ENCODE measurements at places on chromosomes 11 and 22.
A peak's percentile ranks its signal among the peaks of the same experiment; 100 is the strongest.

- DNase-seq: peak; percentile 28
Observed at GRCh38 chr11:35305670-35306382, 113.5 kb downstream of the SLC1A2 start.

- DNase-seq: no peak
Observed at GRCh38 chr22:25509374-25509791, 55.1 kb upstream of the GRK3 start.

DNA sequence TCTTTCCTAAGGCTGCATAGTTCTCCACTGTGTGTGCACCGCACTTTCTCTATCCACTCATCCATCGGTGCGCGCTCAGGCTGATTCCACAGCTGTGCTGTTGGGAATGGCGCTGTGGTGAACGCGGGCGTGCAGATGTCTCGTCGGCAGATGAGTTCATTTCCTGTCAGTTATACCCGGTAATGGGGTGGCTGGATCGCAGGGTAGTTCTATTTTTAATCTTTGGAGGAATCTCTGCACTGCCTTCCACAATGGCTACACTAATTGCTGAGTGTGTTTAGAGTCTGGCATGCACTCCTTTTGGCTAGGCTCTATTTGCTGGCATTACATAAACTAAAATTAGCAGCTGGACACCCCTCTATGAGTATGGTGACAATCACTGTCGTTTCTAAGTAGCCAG, 27.9 kb upstream of the KRTAP5-7 start:
- no peak for DNase-seq

DNA sequence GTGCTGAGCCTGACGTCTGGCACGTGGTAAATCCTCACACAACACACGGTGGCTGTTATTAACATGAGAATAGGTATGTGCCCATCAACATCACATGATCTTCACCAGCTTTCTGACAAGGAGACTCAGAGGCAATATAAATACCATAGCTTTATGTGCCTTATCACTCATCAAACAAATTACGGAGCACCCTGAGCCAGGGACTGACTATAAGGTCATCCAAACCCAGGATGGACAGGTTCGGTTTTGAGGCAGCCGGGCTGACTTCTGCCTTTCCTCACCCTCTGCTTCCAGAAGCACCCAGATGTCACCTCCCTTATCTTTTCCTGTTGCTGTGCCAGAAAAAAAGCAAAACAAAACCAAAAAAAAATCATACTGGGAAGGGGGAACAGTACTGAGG, 5.7 kb upstream of the PLAAT3 start:
- no peak for DNase-seq

GRCh38 chr22:39350757-39351688, 1.2 kb downstream of the SYNGR1 start:
- no peak for DNase-seq

DNA sequence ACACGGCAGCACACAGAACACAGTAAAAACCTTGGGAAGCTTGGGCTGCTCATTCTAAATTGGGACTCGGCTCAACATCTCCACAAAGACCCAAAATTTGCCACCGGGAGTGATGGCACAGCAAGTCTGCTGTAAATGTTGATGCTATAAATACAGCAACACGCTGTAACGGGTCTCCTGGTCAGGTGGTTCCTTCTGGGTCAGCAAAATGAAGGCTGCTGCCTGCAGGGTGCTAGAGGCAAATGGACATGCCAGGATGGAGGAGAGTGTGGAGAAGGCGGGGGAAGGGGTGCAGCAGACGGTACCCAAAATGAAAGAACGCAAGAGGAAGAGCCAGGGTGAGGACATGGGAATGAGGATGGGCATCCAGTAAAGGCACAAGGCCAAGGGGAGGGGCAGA, 30.4 kb downstream of the MAFF start:
- no peak for DNase-seq

DNA sequence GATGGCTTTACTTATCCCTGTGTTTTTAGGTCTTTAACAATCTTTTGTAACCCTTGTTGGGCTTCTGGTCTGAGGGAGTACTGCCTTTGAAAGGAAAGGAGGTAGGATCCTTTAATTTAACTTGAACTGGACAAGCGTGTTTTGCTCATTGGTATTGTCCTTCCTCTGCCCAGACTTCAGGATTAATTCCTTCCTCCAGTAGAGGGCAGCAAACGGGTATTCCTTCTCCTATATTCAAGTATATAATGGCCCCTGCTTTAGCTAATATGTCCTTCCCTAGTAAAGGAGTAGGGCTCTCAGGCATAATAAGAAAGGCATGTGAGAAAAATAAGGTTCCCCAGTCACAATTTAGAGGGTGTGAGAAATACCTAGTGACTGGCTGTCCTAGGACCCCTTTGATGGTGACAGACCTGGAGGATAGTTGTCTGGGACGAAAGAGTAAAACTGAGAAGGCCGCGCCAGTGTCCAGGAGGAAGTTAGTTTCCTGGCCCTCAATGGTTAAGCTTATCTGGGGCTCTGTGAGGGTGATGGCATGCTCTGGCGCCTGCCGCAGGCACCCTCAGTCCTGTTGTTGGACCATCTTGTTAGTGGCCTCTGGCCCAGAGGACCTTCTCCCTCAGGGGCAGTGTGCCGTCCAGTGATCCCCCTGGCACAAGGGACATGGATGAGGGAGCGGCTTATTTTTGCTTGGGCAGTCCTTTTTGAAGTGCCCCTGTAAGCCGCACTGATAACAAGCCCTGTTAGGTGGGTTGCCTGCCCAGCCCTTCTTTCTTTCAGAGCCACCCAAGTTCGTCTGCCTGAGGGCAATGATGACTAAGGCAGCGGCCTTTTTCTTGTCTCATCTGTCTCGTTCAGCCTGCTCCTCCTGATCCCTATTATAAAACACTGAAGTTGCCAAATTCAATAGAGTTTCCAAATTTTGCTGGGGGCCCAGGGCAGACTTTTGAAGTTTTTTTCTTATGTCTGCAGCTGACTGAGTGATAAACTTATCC, 51.8 kb downstream of the C11orf71 start:
- DNase-seq: peak; percentile 25

GRCh38 chr22:47257976-47258375, 495.5 kb downstream of the TBC1D22A start:
- DNase-seq: no peak

Data from T-helper 1 cell (primary cell).